H9 (cell line): ENCODE measurements at places on chromosomes 4 and X. TPM values are rescaled to one million over a fixed set of nuclear protein-coding genes. Genes with fewer than 3 reads are reported as not detected.

DNA sequence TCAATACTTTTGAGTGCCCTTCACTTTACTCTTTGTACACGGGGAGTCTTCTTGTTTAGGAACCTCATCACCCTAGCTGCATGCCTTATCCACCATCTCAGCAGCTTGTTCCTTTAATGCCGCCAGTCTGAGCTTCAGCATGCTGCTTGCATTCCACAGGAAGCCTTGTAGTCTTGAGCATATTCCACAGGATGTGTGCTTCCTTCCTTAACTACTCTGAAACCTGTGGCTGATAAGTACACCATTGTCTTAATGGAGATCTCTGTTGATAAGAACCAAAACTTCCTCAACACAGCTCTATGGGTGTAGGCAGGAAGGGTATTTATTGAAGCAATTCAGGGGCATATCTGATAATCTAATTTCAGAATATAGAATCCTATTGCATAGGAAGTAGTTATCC, 24.4 kb upstream of the CCNI start:
- no peaks in the 10 kb centered on the region for H3K36me3 ChIP-seq
- no peak overlapping the region for H3K27ac ChIP-seq
- H3K4me3 ChIP-seq, result no peak overlapping the region

DNA sequence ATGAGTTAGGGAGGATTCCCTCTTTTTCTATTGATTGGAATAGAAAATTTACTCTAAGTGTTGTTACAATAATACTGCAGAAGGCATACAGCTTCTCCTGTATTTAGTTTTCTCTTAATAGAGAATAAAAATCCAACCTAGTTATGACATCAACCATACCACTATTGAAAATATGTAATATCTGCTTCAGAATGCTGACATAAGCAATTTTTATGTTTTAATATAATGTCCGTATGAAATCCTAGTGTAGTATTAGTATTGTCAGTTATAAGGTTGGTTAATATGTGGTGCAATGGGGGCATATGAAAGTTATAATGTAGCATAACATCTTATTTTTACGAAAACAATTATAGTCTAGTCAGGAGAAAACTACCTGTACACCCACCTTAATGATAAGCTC, 68.2 kb downstream of the HEPH start:
- H3K27ac ChIP-seq, result no peak overlapping the region
- no peak overlapping the region for H3K4me3 ChIP-seq
- peaks cover 35% of the 10 kb centered on the region for H3K36me3 ChIP-seq
- H3K27me3 ChIP-seq, result no peaks in the 10 kb centered on the region
- DNase-seq, result no peak

DNA sequence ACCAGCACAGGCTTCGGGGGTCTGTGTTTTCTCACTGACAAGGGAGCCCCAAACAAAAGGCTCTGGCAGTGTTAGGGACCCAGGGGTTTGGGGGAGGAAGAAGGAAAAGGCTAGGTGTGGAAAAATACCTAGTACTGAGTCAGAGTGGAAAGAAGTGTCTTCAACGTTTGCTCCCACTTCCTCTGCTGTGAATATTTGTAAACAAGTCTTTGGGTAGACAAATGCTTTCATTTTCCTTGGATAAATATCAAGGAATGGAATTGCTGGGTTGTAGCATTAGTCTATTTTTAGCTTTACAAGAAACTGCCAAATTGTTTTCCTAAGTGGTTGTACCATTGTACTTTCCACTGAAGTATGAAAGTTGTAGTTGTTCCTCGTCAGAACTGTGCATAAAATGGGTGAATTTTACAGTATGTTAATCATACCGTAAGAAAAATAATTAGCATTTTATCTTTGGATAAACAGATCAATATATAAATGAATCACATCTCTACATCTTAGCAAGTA, 17.4 kb downstream of the COL4A5 start:
- no peak overlapping the region for H3K27ac ChIP-seq
- no peak for DNase-seq
- no peaks in the 10 kb centered on the region for H3K27me3 ChIP-seq

- no peak overlapping the region for H3K4me3 ChIP-seq
- DNase-seq, result no peak
- no peak overlapping the region for H3K27ac ChIP-seq
- H3K36me3 ChIP-seq, result peaks cover 24% of the 10 kb centered on the region
- H3K27me3 ChIP-seq, result no peaks in the 10 kb centered on the region
These were observed 34.7 kb upstream of the NEUROG2 start for GRCh38 chr4:112550728-112551127.

DNA sequence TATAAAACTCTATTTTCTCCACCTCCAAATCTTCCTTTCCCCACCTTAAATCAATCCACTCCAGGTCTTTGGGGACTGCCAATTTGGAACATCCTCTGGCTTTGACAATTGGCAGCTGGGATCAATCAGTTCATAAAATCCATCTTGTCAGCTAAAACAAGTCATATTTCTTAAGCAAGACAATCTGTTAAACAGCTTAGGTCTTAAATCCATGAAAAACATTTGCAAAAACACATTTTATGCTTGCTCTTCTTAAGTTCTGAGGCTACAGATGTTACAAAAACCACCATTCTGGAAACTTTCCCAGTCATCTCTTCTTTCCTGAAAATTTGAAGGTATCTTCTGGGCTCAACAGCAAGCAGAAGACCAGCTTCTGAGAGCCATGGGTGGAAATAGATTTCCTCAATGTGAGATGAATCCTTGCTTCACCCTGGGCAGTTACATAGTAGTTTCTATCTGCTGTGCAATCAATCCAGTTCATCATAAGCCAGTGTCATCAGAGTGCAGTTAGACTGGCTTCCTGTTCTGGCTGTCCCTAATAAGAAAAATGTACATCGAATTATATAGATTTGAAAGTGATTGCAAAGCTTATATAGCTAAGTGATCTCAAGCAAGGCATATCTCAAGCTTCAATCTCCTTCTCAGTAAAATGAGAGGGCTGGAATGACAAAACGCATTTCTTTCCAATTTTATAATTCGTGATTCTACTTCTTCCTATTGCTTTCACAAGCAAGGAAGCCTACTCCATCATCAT, 402.7 kb upstream of the INTU start:
- no peak overlapping the region for H3K4me3 ChIP-seq
- H3K36me3 ChIP-seq, result no peaks in the 10 kb centered on the region
- H3K27ac ChIP-seq, result no peak overlapping the region
- DNase-seq, result no peak

DNA sequence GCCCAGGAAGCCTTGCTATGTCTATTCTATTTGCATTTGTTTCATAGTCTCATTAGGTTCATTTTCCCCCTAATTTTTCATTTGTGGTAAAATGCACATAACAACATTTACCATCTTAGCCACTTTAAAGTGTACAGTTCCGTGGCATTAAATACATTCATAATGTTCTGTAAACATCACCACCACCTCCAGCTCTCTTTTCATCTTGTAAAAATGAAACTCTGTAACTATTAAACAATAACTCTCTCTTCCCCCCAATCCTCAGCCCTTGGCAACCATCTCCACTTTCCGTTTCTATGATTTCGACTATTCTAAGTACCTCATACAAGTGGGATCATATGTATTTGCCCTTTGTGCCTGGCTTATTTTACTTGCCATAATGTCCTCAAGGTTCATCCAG, 19.9 kb downstream of the ARHGEF38 start:
- H3K27me3 ChIP-seq, result no peaks in the 10 kb centered on the region
- no peak for DNase-seq
- H3K4me3 ChIP-seq, result no peak overlapping the region
- H3K36me3 ChIP-seq, result no peaks in the 10 kb centered on the region
- no peak overlapping the region for H3K27ac ChIP-seq

DNA sequence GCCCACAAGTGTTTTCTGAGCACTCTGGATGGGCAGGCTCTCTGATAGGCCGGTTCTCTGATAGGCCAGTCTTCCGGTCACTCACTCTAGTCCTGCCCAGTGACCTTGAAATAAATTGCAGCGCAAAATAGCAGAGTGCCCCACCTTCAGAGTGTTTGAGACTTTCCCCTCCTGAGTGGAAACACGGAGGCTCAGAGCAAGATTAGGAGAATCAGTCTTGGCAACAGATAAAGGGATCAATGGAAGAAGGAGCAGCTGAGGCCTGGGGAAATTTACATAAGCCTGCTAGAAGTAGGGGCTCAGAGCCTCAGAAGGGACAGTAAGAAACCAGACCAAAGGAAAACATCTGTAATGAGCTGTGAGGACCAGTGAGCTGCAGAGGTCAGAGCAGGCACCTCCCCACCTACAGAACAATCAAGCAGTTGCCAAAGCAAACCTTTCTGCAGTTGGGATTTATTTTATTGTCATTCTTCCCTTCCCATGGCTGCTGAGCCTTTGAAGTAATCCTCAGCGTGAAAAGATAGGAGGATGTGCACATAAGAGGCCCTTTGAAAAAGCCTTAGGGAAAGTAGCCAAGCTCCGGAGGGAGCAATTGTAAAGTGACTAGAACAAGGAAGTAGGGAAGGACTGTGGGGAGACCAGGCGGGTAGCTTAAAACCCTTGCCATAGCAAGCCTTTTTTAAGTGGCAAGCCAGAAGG, 89.1 kb upstream of the TSPAN5 start:
- H3K4me3 ChIP-seq, result no peak overlapping the region
- no peak for DNase-seq
- no peaks in the 10 kb centered on the region for H3K27me3 ChIP-seq
- H3K4me1 ChIP-seq, result no peaks in the 10 kb centered on the region

DNA sequence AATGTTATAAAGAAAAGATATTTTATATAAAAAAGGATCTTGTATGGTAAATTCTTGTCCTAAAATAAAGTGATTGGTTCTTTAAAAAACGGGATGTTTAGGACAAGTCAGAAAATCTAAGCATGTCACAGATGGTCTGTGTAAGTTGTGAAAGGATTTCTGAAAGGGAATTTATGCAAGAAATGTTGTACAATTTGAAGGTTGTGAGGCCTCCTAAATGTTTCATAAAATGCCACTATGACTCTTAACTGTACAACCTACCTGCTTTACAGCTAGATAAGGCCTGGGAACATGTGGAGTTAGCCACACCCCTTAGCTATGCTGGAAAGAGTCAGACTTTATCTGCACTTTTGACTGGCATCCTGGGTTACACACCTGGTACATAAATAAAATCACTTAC, 951.5 kb upstream of the POU3F4 start:
- no peak overlapping the region for H3K27ac ChIP-seq
- H3K4me3 ChIP-seq, result no peak overlapping the region
- H3K36me3 ChIP-seq, result peaks cover 15% of the 10 kb centered on the region
- no peaks in the 10 kb centered on the region for H3K27me3 ChIP-seq

- H3K4me3 ChIP-seq, result no peak overlapping the region
- H3K27me3 ChIP-seq, result no peaks in the 10 kb centered on the region
- H3K4me1 ChIP-seq, result no peaks in the 10 kb centered on the region
- no peak for DNase-seq
- no peaks in the 10 kb centered on the region for H3K36me3 ChIP-seq
These were observed 133.1 kb downstream of the ARAP2 start for GRCh38 chr4:36111172-36111571.

DNA sequence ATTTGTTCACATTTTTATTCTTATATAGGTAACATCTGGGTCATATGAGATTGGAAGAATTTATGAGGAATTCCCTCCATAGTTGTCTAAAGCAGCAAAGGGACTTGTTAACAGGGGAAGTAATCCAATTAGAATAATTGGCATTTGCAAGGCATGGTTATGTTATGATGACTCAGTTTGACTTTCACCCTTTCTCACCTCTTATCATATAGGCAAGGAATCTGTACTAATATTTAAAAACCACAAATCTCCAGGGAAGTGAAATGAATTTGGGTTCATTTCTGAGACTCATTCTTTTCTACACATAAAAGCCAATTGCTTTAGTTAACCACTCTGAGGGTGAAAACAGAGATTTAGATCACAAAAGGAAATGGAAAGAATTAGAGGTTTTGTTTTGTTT, 281.5 kb upstream of the DKK2 start:
- no peak overlapping the region for H3K27ac ChIP-seq
- H3K4me3 ChIP-seq, result no peak overlapping the region
- no peaks in the 10 kb centered on the region for H3K36me3 ChIP-seq
- H3K4me1 ChIP-seq, result no peaks in the 10 kb centered on the region
- DNase-seq, result no peak

DNA sequence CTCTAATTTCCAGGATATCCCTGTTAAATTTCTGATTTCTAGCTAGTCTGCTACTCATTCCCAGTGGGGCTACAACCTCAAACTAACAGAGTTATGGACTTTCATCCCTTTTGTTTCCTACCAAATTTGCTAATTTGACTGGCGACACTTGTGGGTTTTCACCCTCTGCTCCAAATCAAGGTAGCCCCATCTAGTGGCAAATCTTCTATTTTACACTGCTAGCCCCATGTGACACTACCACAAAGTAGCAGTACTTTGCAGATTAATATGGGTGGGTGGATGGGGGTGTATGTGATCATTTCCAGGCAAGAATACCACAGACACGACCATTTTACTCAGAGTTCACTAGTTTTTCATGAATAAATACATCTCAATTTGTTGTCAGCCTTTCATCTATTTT, 150.3 kb downstream of the MSL3 start:
- DNase-seq, result no peak
- H3K4me3 ChIP-seq, result no peak overlapping the region
- H3K4me1 ChIP-seq, result no peaks in the 10 kb centered on the region
- H3K36me3 ChIP-seq, result no peaks in the 10 kb centered on the region
- H3K27ac ChIP-seq, result no peak overlapping the region
- no peaks in the 10 kb centered on the region for H3K27me3 ChIP-seq

DNA sequence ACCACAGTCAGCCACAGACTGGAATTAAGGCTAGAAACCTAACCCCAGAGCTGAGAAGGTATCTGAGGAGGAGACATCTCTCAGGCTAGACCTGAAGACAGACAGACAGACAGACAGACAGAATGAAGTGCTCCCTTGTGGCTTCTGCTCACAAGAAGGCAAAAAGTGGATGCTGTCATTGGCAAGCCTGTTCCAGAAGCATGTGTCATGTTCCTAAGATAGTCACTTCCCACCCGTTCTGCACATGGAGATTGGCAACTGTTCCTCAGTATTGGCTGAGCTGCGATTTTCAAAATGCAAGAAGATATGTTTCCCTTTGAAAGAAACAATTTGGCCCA, 166.4 kb downstream of the NSUN7 start:
- H3K4me1 ChIP-seq, result 0 out of 2 replicates have a peak, but pooled peaks cover 2% of the 10 kb centered on the region
- H3K27me3 ChIP-seq, result no peaks in the 10 kb centered on the region
- no peak overlapping the region for H3K4me3 ChIP-seq

DNA sequence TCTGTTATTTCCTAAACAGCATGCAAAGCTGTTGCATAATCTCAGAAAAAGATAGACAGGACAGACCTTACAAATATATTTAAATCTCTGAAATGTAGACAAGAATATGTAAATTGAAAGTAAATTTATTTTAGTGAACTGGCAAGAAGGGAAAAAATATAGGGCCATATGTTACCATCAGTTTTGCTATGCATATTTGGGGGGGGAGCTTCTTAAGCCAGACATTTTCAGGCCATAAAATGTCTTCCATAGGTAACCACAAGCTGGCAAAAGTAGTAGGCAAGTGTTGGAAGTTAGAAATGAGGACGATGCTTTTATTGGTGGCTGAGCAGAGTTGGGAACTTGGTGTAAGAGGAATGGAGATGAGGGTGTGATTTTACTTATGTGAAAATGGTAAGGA, 272.0 kb upstream of the CXXC4 start:
- H3K4me3 ChIP-seq, result no peak overlapping the region
- H3K27me3 ChIP-seq, result no peaks in the 10 kb centered on the region
- H3K36me3 ChIP-seq, result no peaks in the 10 kb centered on the region
- DNase-seq, result no peak
- H3K4me1 ChIP-seq, result no peaks in the 10 kb centered on the region

The PNMA6A gene
- 7.7 and 8.0 TPM in 2 replicates for total RNA-seq

The HS6ST2 gene
- total RNA-seq, result 3.9 and 4.8 TPM in 2 replicates

The NDST3 gene
- total RNA-seq, result 0.70 TPM in 2 replicates

The ADH7 gene
- total RNA-seq, result not detected in 2 replicates

The LAGE3 gene
- total RNA-seq, result 32.1 and 32.5 TPM in 2 replicates
